Posterior vena cava (tissue), 2 donors: ENCODE measurements at places on chromosomes 4 and X. TPM values are rescaled to one million over a fixed set of nuclear protein-coding genes. Genes with fewer than 3 reads are reported as not detected.

Gene CSN1S1
- total RNA-seq = not detected

Gene RRH
- total RNA-seq = 0.19 TPM

Gene ZFP92
- 0.90 TPM for total RNA-seq

Gene TRIM61
- total RNA-seq = 1.9 TPM

Gene AVPR2
- total RNA-seq = 1.4 TPM

Gene CXCL13
- total RNA-seq = not detected

Gene PAGE2
- not detected for total RNA-seq

Gene HDAC6
- 45.4 TPM for total RNA-seq

Gene SH3TC1
- total RNA-seq = 45.1 TPM

Gene PABPC5
- 2.9 TPM for total RNA-seq

Gene IL3RA
- 5.4 TPM for total RNA-seq

Gene C4orf51
- not detected for total RNA-seq

Gene CYBB
- total RNA-seq = 67.5 TPM

Gene GPR78
- total RNA-seq = 0.09 TPM
